SK-N-SH (cell line): ENCODE measurements at places on chromosomes 7 and 10.
A peak's percentile ranks its signal among the peaks of the same experiment; 100 is the strongest.

GRCh38 chr10:71246591-71247413 lies 34.4 kb downstream of the UNC5B start:
- no peak for DNase-seq
- no peaks in the 10 kb centered on the region for H3K36me3 ChIP-seq
- H3K4me1 ChIP-seq, result peaks cover 100% of the 10 kb centered on the region
- no peak overlapping the region for H3K4me3 ChIP-seq
- H3K27me3 ChIP-seq, result no peaks in the 10 kb centered on the region

DNA sequence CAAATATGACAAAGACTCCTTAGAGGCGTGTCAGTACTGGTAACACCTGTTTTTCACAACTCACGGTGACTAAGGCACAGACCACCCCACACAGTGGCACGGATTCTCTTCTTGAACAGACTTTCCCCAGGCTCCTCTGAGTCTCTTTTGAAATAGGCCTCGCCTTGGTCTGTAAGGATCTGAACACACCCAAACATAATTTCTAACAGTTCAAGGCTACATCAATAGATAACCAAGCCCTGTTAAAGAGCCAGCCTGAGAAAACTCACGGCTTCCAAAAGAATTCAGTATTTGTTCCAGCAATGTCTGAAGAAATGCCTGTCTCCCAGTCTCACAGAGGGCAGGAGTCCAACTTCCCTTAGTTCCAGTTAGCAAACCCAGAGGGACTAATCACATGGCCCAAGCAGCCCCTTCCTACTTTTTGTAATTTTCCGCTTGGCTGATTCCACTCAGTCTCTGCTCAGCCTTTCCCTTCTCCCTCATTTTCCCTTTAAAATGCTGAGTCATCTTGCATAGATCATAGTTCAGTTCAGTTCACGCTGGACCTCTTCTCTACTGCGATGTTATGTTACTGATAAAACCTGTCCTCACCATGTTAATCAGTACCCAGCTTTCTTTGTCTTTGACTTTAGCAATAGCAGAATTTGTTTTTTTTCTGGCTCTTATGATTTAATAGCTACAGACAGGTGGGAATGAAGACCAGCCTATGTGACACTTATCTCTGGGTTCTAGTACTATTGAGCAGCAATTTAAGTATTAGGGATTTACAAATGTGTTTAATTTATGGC lies 22.6 kb upstream of the AKR1C3 start:
- no peak overlapping the region for H3K27ac ChIP-seq
- H3K27me3 ChIP-seq, result peaks cover 10% of the 10 kb centered on the region; the same call in 1 of the 2 replicates
- peaks cover 16% of the 10 kb centered on the region; the same call in 1 of the 2 replicates for H3K4me1 ChIP-seq
- DNase-seq, result no peak
- H3K4me3 ChIP-seq, result no peak overlapping the region

DNA sequence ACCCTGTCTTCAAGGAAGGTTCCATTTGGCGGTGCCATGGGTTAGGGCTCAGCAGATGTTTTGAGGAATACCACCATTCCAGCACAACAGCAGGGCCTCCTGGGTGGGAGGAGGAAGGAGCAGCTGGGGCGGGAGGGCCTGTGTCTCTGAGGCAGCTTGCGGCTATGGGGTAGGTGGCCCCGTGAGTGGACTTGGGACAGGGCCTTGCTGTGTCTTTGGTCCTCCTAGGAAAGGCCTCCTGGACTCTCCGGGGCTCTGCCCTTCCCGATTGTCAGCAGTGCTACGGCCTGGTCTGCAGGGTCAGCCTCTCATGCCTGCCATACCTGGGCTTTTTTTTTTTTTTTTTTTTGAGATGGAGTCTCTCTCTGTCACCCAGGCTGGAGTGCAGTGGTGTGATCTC lies 96.7 kb downstream of the PAXIP1 start:
- H3K4me1 ChIP-seq, result no peaks in the 10 kb centered on the region
- H3K36me3 ChIP-seq, result no peaks in the 10 kb centered on the region
- H3K4me3 ChIP-seq, result no peak overlapping the region
- no peaks in the 10 kb centered on the region for H3K27me3 ChIP-seq
- peak; percentile 20 for DNase-seq

DNA sequence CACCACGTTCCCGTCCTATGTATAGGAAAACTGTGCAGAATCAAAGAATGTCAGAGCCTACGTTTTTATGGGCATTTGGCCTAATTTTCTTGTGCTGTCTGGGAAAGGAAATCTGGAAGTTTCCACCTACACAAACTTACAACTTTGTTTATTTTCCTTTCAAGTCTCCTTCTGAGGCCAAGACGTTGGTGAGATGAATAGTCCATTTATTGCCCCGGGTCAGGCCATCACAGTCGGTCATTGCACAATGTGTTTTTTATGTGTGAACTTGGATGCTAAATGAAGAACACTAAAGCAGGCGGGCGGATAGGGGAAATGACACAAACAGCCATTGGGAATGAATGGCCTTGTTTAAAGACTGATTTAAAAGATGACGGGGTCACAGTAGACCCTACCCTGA lies 38.6 kb downstream of the TRIL start:
- H3K27ac ChIP-seq, result no peak overlapping the region
- DNase-seq, result no peak
- no peaks in the 10 kb centered on the region for H3K36me3 ChIP-seq
- no peaks in the 10 kb centered on the region; the same call in 1 of the 2 replicates for H3K4me1 ChIP-seq
- H3K4me3 ChIP-seq, result no peak overlapping the region

- peak overlapping the region; percentile 99 for H3K27ac ChIP-seq
- H3K4me3 ChIP-seq, result peak overlapping the region; percentile 72
- H3K36me3 ChIP-seq, result no peaks in the 10 kb centered on the region
- no peaks in the 10 kb centered on the region for H3K27me3 ChIP-seq
- peak; percentile 84 for DNase-seq
- H3K4me1 ChIP-seq, result peaks cover 19% of the 10 kb centered on the region
Observed at GRCh38 chr7:5422396-5423305, 983 bp downstream of the TNRC18 start.

DNA sequence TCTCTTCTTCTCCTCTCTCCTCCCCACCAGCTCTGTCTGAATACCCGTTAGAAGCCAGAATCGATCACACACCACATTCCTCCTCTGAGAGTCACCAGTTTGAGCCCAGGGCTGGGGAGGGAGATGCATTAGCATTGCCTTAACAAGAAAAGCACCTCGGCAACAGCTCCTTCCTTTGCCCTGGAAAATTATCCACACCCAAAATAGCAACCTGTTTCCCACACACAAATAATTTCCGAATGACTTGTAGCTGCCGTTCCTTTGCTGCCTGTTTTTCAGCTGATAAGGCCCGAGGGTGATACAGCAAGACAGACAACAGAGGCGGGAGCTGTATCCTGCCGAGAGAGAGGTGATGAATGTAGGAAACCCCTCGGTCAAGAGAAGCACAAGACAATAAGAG lies 91.3 kb downstream of the CPXM2 start:
- H3K36me3 ChIP-seq, result no peaks in the 10 kb centered on the region
- no peak for DNase-seq
- no peak overlapping the region for H3K27ac ChIP-seq
- no peaks in the 10 kb centered on the region for H3K27me3 ChIP-seq
- no peaks in the 10 kb centered on the region for H3K4me1 ChIP-seq
